ENCODE measurements at places on chromosomes 6 and 20.

- no peak for DNase-seq
Observed at GRCh38 chr20:37419307-37419706, 73.4 kb downstream of the SRC start.

GRCh38 chr6:108071736-108072276 is 2.7 kb downstream of the OSTM1 start:
- DNase-seq, result no peak

DNA sequence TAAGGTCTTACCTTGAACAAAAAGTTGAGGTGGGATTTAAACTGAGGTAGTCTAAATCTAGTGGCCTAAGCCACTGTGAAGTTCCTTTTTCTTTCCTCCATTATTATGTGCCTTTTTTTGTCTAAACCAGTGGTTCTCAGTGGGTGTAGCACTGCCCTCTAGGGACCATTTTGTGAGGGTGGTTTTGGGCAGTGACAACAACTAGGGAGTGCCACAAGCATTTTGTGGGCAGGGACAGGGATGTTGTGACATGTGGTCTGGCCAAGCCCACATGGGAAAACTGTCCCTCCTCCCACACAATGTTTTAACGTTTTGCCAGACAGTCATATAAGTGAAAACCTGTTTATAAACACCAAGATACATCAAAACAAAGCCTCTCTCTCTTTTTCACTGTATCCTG is 899.4 kb upstream of the FLRT3 start:
- DNase-seq, result no peak

- no peak for DNase-seq
Observed at GRCh38 chr6:130975325-130975724, 87.7 kb downstream of the EPB41L2 start.

GRCh38 chr6:141752677-141753076 is 380.0 kb upstream of the GJE1 start:
- no peak for DNase-seq

- DNase-seq, result no peak
Observed at GRCh38 chr20:24773168-24773567, 175.9 kb upstream of the CST7 start.

- DNase-seq, result no peak
Observed at GRCh38 chr6:168118935-168119334, 39.9 kb upstream of the FRMD1 start.

- no peak for DNase-seq
Observed at GRCh38 chr6:80460257-80460865, 353.9 kb downstream of the BCKDHB start.

GRCh38 chr6:50905297-50905696 is 86.6 kb downstream of the TFAP2B start:
- DNase-seq, result no peak

GRCh38 chr6:14072084-14072483 is 45.5 kb upstream of the CD83 start:
- no peak for DNase-seq

GRCh38 chr6:4788953-4789584 is 12.9 kb downstream of the CDYL start:
- DNase-seq, result no peak

GRCh38 chr6:71138376-71138775 is 150.2 kb upstream of the OGFRL1 start:
- DNase-seq, result no peak

DNA sequence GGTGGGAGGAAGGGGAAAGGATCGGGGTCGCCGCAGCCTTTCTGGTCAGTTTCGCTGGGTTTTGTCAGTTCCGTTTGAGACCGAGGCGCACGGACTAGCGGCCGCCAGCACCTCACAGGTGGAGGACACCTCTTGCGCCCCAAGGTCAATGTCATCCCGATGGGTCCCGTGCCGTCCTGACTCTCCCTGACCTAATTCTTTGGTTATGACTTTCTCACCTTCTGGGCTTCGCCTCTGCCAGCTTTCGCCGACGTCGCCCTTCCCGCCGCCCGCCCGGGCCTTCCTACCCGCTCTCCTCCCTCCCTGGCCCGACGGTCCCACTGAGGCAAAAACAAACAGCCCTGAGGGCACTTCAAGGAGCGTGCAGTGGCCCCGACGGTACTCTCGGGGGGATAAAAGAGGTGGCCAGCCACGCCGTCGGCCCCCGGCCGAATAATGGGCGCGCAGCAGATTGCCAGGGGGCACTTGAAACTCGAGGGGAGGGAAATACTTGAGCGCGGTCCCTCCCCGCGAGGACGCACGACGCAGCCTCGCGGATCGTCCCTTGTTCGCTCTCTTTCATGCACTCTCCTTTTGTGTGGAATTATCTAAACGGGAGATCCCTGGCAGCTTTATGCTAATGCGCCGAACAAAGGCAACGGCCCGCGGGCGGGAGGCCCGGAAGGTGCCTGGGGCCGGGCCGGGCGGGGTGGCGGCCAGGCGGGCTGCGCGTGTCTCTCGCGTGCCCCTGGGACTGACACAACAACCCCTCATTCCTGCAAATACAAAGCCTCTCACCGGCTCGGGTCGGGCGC is 3.9 kb upstream of the INSM1 start:
- DNase-seq, result no peak

DNA sequence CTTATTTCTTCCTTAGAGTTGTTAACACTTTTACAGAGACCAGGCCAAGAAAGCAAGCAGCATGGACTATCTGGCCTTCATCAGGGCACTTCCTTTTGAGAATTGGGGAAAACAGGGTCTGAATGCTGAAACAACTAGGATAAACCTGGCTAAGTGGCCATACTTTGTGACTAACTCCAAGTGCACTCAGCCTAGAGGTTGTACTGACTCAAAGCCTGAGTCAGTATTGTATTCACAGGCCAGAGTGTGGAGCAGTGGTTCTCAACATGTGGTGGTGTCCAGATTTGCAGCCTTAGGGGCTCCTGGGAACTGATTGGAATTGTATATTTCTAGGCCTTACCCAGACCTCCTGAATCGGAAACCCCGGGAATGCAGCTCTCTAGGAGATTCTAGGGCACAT is 20.1 kb downstream of the SEC23B start:
- no peak for DNase-seq

DNA sequence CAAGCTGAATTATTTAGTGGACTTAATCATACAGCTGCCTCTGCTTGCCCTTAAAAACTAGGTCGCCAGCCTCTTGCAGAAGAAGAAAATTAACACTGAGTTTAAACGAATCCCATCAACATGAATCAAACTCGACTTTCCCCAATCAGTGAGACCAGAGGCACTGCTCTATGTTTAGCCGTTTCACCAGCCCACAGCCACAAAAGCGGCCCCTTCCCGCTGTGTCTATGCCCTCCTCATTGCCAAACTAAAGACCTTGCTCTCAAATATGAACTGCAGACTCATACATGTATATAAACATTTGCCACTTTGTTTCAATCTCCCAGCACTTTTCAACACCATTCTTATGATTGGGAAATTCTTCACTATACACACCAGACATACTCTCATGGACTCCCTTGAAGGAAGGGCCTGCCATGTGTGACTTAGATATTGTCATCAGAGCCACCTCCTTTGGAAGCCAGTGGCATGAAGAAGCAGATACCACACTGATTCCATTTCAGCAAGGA is 105.8 kb upstream of the ADGRF1 start:
- DNase-seq, result no peak

DNA sequence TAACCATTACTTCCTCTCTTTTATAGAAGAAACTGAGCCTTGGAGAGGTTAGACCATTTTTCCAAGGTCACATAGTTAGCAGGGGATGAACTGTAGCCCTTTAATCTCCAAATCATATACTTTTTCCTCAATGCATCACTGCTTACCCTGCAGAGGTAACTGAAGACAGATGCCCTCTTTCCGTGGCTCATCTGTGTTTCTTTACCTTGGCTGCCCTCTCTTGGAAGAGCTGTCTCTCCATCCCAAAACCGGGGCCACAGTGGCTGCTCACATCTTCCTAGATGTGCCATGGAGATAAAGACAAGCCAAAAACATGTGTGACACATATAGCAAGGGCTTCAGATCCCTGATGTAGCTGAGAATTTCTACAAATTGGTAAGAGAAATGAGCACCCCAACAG is 581 bp upstream of the ALDH8A1 start:
- DNase-seq, result no peak

DNA sequence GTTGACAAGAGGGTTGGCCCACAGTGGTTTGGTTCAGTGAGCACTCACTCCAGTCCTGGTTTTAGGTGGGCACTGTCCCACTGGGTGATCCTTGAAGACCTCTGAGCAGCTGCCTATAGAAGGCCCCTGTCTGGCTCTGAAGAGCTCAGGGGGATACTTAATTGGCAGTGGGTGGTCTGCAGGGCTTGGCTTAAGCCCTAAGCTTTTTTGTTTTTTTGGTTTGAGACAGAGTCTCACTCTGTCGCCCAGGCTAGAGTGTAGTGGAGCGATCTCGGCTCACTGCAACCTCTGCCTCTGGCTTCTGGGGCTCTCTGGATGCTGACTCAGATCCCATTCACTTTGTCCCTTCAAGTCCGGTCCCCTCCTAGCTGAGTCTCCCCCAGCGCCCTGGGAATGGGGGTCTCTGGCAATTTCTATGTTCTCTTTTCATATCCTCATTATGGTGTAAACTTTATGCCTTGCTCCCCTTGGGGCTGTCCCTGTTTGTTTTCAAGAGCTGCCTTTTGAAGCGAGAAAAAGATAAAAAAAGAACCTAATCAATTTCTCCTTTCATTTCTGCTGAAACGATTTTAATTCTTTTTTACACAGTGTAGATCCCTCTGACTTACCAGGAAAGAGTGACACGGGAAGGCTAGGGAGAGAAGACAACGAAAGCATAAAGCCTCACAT is 12.2 kb upstream of the KCNG1 start:
- no peak for DNase-seq

- no peak for DNase-seq
Observed at GRCh38 chr6:17606606-17607005, 6.5 kb downstream of the FAM8A1 start.

- no peak for DNase-seq
Observed at GRCh38 chr6:109370792-109371191, 11.5 kb downstream of the CD164 start.

DNA sequence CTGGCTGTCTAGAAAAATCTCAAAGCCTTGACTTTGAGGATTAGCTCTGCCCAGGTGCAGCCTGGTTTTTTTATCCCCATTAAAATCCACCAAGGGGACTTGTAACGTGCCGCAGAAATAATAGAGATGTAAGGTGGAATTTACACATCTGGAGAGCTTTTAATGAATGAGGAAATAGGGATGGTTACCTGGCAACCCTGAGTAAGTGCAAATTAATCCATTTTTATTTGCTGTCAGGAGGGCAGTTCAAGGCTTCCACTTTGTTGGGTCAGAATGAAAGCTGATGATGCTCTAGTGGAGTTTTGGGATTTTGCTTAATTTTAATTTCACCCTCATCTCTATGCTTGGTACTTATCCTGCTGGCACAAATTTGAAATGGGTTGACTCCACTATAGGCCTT is 163.4 kb upstream of the CEP162 start:
- DNase-seq, result no peak

DNA sequence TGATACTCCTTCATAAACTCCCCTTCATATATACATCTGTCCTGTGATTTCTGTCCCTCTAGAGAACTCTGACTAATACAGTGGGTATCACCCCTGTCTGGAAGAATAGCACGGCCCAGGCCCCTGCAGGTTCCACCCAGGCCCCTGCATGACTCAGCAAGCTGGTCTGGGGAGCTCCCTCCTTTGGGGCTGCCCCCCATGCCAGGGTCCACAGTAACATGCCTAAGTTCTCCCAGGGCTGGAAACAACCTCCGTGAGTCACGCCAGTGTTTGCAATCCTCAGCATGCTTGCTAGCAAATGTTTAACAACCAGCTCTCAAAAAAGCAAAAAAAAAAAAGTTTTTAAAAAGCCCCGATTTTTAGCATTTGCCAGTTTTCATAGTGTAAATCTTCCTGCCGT is 134.3 kb upstream of the CDH4 start:
- DNase-seq, result no peak

GRCh38 chr20:24936526-24937407 is 12.3 kb upstream of the CST7 start:
- DNase-seq, result no peak

DNA sequence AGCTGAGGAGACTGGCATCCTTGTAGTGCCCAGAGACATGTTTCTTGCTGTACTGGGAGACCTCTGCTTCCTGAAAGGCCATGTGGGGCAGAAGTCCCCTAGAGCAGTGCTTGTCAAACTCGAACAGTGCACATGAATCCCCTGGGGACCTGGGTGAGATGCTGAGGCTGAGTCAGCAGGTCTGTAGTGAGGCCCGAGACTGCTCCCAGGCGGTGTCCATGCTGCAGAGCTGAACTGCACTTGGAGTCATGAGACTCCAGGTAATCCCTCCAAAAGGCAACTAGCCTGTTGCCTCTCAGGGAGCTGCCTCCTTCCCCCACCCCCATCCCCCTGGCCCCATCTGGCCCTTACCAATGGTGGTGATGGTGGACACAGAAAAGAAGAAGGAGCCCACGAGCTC is 3.7 kb downstream of the KCNK17 start:
- no peak for DNase-seq

DNA sequence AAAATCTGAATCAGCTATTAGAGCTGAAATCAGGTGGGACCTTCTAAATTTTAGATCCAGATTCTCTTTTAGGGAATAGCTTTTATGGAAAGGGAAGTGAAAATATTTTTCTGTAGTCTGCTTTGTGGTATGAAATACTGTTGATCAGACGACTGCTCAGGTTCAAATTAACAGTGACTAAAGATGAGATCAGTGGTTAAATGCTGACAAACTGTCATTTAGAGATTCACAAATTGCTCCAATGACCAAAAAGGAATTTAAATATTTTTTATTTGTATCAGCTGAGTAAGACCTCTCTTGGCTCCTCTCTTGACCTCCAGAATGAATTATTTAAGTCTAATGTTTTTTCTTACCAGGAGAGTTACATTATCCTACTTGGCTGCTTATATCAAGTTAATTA is 77.3 kb downstream of the KCNQ5 start:
- DNase-seq, result no peak

GRCh38 chr20:48411919-48412522 is 415.8 kb downstream of the PREX1 start:
- no peak for DNase-seq

- no peak for DNase-seq
Observed at GRCh38 chr20:45181639-45182038, 6.9 kb downstream of the PI3 start.

GRCh38 chr6:102907181-102907580 is 1513.7 kb downstream of the GRIK2 start:
- no peak for DNase-seq

Data from T-helper 2 cell (primary cell).